ENCODE measurements at places on chromosomes 6 and 20.
A peak's percentile ranks its signal among the peaks of the same experiment; 100 is the strongest.

DNA sequence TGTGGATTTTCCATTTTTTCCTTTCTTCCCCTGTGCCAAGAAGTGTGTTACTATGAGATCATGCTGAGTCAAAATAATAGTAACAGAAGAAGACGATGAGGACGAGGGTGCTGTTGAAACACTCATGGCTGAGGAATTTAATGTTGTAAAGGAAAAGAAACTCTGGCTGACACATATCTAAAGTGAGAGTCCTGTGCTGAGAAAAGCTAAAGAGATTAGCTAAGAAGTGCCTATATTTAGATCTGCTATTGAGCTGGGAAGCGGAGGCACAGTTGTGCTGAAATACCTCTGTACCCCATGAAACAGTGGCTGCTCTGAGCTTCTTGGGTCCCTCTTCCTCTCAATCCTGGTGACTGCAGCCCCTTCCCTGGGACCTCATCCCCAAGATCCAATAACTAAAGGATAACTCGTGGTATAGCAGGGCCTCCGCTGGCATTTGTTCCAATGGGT is 1.1 kb upstream of the SYTL3 start:
- DNase-seq, result peak; percentile 40

- no peak for DNase-seq
Observed at GRCh38 chr6:169755162-169755561, 3.7 kb downstream of the ERMARD start.

GRCh38 chr6:7431674-7432390 is 42.2 kb downstream of the RIOK1 start:
- DNase-seq, result no peak

- no peak for DNase-seq
Observed at GRCh38 chr20:10412591-10413408, 21.2 kb downstream of the MKKS start.

DNA sequence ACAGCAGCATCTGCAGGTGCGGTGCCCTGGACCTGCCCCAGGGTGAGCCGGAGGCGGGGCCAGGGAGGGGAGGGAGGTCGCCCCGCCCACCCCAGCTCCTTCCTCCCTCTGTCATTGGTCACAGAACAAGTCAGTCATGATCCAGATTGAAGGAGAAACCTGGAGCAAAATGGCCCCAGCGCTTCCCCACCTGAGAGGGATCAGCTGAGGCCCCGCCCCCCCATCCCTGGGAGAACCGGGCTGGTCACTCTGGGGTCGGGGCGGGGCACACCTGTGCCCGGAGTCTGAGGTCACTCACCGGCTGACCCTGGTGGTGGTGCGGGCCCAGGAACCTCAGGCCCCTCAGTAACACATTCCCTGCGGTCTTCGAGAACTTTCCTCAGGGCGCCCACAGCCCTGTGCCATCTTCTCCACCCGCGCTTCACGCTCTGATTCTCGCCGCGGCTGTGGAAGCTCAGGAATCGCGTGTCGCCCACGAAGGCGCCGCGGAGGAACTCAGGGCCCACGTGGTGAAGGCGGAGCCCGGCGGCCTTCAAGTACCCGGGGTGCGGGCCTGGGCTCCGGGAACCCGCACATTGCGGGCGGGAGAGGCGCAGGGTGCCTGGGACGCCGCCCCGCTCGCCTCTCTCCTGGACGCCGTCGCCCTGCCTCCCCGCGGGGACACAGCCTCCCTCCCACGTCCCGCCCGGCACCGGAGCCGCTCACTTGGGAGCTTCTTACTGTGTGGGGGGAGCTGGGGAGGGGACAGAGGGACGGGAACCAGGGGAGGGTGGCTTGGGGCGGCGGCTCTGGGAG is 36.4 kb upstream of the HLA-C start:
- peak; percentile 66 for DNase-seq

DNA sequence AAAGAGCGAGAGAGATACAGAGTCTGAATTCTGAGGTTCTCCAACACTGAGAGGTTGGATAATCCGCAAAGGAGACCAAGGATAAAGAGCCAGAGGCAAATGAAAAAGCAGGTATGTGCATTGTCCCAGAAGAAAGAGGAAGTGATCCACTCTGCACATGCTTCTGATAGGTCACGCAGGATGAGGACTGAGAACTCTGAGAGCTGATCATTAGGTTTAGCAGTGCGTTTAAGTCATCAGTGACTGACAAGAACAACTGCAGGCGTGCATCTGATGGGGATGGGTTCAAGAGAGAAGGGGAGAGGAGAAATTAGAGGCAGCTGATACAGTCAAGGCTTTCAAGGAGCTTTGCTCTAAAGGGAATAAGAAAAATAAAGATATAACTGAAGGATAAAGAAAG is 301.2 kb upstream of the SGK1 start:
- DNase-seq, result no peak

- DNase-seq, result no peak
Observed at GRCh38 chr6:103554911-103555310, 1304.8 kb downstream of the HACE1 start.

Data from stimulated activated CD4-positive, alpha-beta T cell treated with anti-CD3 and anti-CD28 coated beads, Interleukin-4, amount 100 ng/mL, for 24 hours (primary cell).